Astrocyte (in vitro differentiated cells and primary cell): ENCODE measurements at places on chromosomes 5 and 9.

DNA sequence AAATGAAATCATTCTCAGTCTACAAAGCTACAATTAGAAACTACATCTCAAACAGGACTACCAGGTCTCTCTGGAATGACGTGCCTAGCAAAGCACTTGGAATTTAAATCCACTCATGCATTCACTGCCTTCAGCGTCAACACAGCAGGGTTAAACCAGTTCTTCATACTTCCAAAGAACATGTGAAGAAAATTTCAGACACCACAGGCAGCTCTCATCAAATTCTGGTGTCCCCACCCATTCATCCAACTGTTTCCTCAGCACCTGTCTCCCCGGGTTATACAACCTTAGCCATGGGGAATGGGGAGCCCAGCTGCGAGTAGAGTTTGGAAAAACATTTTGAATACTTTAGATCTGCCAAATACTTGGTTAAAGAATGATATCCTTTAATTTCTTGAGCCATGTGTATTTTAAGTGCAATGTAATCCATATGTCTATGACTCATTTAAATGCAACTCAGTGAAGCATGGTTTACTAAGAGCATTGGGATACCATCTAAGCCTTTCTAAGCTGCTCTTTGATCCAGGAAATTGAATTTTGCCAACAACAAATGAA is 17.5 kb downstream of the ADAM19 start:
- peak; percentile 93 for DNase-seq

DNA sequence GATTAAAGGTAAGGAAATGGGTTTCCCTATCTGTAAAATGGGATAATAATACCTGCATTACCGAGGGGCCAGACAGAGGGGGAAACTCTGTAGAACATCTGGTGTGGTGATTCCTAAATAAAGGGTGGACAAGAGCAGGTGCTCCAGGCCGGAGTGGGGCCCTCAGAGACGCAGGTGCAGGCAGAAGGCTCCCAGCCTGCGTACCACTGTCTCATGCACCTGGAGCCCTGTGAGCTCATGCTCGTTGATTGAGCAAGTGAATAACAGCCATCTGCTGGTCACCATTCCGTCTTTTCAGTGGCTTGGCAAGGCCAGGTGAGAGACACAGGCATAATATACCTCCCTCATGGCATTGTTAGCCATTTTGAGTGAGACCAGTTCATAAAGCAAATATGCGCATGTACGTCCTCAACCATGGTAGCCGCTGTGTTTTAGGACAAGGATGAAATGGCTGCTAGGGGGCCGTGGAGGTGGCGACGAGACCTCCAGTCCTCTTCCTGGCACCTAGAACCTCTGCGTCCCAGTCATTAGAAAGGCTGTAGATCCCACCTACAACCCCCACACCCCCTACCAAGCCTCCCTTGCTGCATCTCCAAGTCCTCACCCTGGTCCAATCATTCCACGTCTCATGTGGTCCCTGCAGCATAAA is 198.0 kb upstream of the MVB12B start:
- DNase-seq: no peak

- DNase-seq: no peak
These were observed 30.2 kb upstream of the PTGER4 start for GRCh38 chr5:40649463-40650030.

DNA sequence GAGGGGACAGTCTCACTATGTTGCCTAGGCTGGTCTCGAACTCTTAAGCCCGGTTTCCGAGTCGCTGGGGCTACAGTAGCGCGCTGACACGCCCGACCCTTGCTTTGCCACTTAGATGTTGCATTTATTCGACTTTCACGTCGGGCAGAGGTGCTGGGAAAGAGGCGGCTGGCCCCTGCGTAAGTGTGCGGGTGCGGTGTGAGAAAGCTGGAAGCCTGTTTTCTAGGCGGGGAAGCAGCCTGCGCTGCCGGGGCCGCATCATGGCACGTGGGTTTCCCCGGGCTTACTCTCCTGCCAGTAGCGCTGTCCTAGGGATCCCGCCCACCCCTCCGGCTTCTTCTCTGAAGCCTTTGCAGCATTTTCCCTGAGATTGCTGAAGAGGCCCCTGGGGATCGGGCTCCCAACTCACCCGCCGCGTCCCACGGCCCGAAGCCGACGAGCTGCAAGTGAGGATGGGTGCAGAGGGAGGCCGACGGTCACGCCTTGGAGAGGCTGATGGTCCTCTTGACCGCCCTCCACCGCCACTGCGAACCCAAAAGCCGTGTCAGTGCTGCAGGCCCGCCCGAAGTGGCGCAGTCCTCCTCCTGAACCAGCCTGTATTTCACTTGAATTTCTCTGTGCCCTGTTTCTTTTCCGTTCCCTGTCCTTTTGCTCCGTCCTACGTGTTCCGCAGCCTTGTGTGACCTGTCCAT is 5.8 kb upstream of the TRIM41 start:
- DNase-seq: peak; percentile 47

DNA sequence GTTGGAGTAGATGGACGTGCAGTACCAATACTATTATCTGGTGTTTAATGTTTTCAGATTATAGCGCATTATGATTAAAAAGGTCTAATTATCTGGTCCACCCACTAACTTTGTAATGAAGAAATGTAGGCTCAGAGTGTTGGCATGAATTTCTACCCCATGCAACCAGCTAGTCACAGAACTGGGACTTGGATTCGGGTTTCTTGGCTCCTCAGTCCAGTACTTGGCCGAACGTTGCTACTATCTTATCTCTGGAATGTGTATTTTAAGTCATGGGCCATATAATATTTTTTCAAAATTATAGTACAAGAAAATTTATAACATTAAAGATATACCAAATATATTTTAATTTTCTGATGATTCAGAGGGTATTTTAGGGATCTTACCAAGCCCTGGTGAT is 657.5 kb upstream of the DMAC1 start:
- no peak for DNase-seq

DNA sequence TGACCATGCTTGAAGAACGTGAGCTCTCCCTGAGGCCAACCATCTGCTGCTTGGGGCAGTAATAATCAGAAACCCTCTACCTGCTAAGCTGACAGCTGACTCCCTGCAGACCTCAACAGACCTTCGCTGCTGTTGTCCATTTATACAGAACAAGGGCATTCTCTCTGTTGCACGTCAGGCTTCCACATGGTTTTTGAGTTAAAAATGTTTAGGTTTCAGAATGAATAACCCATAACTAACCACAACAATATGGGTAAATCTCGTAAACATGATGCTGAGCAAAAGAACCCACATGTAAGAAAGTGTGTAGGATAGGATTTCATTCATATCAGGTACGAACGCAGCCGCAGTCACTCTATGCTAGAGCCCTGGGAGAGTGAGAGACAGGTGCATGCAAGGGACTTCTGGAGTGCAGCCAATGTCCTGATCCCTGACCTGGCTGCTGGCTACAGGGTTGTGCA is 348.5 kb downstream of the MED10 start:
- no peak for DNase-seq

DNA sequence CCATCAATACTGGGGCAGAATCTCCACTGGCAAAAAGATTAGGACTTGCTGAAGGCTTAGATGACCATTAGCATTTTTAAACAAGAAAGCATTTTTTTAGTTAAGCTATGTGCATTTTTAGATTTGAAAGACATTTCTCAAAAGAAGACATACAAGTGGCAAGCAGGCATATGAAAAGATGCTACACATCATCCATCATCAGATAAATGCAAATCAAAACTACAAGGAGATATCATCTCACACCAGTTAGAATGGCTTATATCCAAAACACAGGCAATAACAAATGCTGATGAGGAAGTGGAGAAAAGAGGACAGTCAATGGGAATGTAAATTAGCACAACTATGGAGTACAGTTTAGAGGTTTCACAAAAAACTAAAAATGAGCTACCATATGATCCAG is 195.6 kb upstream of the TNC start:
- no peak for DNase-seq

- DNase-seq: no peak
These were observed 147.6 kb downstream of the EFNA5 start for GRCh38 chr5:107523029-107523680.

GRCh38 chr9:4266602-4267001 is 33.3 kb downstream of the GLIS3 start:
- DNase-seq: no peak

DNA sequence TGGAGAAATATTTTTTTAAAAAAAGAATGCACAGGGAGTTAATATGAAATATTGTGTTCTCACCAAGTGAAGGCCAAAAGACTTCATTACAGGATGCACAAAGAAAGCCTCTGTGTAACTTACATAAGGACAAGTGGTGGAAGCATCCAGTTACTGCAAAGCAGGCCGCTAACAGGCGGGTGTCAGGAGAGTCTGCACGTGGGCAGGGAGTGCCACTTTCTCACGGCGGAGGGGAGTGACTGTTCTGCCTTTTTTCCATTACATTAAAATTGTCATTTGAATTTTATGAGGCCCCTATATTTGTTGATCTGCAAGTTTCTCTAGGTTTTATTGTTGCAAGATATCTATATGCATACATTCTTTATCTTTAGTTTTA is 28.1 kb upstream of the SPATA31E1 start:
- no peak for DNase-seq

GRCh38 chr9:107739601-107740082 is 250.1 kb upstream of the KLF4 start:
- peak; percentile 58 for DNase-seq

- no peak for DNase-seq
These were observed 314.1 kb upstream of the PTGER4 start for GRCh38 chr5:40365342-40366330.

DNA sequence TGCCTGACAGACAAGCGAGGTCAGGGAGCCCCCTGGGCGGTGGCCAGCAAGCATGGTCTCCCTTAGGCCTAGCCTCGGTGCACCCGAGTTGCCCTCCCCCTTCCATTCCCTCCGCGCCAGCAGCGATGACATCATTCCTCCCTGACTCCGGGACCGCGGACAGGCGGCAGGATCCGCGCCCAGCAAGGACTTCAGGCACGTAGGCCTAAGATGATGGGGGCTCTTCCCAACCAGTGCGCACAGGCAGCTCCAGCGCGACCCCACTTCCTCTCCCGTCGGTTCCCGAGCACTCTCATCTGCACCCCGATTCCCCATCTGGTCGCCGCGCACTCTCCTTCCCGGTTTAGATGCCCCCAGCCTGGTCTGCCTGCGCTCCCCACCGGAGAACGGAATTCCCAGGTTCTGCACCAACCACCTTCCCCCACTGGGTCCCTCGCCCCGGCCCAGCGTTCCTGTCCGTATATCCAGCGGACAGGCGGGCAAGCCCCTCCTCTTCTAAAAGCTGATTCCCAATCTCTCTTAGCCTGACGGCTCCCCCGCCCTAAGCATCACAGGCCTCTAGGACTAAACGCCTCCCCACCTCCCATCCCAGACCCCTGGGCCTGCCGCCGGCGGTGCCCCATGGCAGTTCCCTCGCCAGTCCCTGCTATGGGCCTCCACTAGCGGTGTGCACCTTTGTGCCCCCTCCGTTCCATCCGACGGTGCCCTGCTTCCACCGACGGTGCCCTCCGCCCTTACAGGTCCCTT is 931 bp downstream of the FAM219A start:
- DNase-seq: peak; percentile 69

DNA sequence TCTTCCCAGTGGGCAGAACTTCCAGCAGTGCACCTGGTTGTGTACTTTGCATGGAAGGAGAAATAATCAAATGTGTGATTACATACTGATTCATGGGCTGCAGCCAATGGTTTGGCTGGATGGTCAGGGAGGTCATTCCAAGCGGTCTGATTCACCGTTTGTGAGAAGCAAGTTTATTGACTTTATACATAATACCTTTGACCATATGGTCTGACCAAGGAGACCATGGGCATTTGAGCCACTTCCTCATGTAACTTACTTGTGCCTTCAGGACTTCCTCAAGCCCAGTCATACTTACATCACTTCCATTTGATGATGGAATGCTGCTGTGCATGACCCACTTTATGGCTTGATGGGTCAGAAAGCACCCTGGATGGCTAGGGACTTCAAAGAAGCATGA is 41.1 kb downstream of the DAP start:
- DNase-seq: peak; percentile 95

GRCh38 chr9:32579706-32580331 is 6.9 kb upstream of the NDUFB6 start:
- DNase-seq: no peak

- DNase-seq: no peak
These were observed 659.9 kb downstream of the ISL1 start for GRCh38 chr5:52043137-52043536.

- DNase-seq: no peak
These were observed 83.8 kb downstream of the TRIO start for GRCh38 chr5:14226992-14227391.

- DNase-seq: no peak
These were observed 524.4 kb upstream of the CHD1 start for GRCh38 chr5:99453196-99453595.

GRCh38 chr9:132575811-132576210 is 6.6 kb upstream of the BARHL1 start:
- DNase-seq: no peak

DNA sequence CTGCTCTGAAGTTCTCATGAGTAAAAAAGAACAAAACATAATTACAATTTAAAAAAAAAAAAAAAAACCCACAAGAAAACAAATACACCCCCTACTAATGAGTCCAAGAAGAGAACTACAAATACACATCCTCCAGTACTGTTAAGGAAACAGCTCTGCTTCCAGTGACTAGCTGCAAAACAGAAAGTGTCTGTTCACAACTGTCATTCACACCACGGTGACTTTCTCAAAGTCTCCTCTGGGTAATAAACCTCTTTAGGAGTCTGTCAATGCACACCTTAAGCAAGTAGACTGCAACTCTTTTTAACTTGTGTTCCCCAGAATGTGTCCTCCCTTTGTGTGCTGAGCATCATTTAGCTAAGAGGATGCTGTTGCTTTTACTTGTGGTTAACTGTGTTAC is 6.2 kb downstream of the REEP5 start:
- DNase-seq: no peak

GRCh38 chr5:39691993-39692392 is 267.2 kb upstream of the DAB2 start:
- DNase-seq: no peak

- DNase-seq: no peak
These were observed 136.8 kb downstream of the ASTN2 start for GRCh38 chr9:117278020-117278419.

DNA sequence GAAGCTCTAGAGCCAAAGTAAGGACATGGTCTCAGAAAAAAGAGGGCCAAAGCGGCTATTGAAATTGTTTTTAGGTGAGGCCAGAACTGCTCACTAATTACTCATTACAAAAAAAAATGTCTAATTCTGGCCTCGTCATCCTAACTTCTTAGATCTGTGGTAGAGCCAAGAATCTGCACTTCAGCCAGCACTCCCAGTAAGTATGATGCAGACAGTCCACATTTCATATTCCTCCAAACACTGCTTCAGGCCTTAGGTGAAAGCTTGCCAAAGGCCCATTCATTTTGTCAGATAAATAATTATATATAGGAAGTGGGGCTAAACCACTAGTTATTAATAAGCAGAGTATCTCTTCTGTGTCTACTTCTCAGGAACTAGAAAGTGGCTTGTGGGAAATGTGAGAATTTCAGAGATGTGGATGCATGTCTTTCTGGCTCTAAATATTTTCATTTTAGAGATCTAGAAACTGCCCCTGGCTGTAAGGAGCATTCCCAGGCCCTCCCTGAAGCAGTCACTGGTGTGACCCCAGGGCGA is 554.0 kb downstream of the TLE4 start:
- DNase-seq: peak; percentile 92
